ENCODE measurements at places on chromosomes 4 and X.

DNA sequence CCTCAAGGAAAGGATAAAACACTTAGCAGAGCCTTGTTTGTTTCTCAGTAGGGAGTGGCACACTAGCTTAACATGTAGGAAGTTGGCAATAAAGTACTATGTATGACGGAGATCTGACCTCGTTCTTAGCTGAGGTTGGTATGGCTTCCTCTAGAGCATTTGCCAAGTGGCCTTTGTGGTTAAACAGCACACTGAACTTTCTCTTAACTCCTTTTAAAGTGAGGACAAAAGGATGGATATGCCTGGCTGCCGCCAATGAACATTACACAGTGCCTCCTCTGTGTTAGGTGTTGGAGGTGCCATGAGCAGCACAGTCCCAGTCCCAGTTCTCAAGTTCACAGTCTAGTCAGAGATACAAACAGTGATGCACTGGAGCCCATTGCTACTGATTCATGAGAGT lies 54.4 kb downstream of the VGLL1 start:
- DNase-seq = no peak

DNA sequence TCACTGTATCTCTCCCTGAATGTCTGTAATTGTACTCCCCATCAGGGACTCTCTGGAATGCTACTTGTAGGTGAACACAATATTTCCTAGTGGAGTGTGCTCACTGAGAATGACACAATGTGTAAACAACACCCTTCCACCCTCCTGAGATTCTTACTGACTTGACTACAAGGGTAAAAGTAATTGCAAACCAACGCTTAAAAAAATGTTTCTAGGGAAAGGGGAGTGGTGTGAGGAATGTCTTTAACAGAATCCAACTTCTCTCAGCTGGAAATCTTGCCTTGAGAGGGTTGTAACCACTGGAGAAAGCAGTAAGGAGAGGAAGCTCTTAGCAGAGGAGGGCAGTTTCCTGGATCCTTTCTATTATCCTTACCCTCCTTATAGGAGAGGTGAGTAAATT lies 5.1 kb upstream of the RAPGEF2 start:
- DNase-seq = no peak

GRCh38 chr4:104508224-104508623 lies 13.5 kb upstream of the CXXC4 start:
- DNase-seq = no peak

GRCh38 chr4:153538487-153539357 lies 72.6 kb downstream of the TMEM131L start:
- no peak for DNase-seq

DNA sequence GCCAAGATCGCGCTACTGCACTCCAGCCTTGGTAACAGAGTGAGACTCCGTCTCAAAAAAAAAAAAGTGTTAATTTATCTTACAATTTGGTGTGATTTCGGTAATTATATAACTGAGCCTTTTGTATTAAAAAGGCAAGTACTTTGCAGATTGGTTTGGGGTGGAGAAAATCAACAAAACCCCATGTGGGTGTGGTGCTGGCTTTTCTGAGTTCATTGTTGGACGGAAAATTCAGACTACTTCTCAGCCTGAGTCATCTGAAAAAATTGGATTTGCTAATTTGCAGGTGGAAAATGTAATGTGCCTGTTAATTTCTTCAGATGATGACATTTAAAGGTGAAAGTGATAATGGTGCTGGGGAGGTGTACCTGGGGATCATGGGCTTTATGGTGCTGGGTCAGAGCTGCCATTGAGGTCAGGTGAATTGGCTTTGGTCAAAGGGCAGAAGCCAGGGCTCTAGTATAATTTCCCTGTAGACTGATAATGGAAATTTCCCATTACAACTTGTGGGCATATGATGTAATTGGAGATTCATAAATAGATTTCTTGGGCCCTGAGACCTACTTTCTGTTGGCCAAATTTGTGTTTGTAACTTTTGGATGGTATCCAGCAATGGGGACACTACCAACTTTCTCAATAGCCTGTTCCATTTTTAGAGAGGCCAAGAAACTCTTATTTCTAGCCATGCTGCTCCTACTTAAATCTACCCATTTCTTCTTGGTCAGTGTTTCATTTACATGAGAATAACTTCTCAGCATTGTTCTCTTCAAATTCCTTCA lies 74.3 kb upstream of the TEX13D start:
- DNase-seq = no peak

- DNase-seq = no peak
Measured at GRCh38 chr4:147533331-147533730, 52.4 kb downstream of the EDNRA start.

GRCh38 chr4:75254745-75255144 lies 259.5 kb downstream of the RCHY1 start:
- DNase-seq = no peak

DNA sequence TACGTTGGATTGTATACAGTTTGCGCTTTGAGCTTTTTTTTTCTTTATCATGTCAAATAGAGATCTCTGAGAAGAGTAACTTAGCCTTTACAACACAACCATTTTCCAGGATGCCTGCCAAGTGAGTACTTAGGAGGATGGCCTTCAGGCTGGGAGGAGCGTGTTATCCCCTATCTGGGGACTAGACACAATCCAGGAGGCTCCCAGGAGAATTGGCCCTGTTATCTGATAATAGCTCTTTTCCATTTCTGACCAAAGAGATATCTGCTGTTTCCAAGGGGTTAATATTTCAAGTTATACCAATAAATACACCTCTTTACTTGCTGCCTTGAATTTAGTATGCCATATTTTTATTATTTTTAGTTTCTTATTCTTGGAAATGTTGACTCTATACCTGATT lies 169.5 kb upstream of the SMARCAD1 start:
- DNase-seq = no peak

GRCh38 chr4:147590249-147590920 lies 26.8 kb upstream of the TMEM184C start:
- DNase-seq = peak; percentile 4

DNA sequence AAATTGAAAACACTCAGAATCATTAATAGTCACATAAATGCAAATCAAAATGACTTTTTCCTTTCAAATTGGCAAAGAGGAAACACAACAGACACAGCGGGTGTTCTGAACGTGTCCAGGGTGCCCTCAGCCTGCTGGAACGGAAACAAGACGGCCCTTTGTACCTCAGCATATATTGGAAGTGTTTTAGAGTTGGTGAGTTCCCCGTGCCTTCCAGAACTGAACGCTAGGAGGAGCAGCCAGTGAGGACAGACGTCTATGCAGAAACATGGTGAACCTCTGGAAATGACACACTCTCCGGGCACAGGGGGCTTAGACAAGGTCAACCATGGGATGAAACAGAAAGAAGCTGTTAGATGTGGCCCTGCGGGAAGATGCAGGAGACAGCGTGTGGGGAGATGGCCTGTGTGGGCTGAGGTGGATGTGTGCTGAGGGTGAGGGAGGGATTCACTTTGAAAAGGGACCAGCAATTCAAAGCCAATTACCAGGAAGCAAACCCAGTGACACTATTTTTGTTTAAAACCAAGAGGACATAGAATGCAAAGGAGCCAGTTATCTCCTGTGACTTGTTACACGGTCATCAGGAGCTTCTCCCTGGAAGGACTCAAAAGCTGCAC lies 40.4 kb downstream of the RNF212 start:
- no peak for DNase-seq

- DNase-seq = no peak
Measured at GRCh38 chr4:105683038-105683437, 25.5 kb downstream of the INTS12 start.

- no peak for DNase-seq
Measured at GRCh38 chr4:61580721-61581377, 380.7 kb downstream of the ADGRL3 start.

DNA sequence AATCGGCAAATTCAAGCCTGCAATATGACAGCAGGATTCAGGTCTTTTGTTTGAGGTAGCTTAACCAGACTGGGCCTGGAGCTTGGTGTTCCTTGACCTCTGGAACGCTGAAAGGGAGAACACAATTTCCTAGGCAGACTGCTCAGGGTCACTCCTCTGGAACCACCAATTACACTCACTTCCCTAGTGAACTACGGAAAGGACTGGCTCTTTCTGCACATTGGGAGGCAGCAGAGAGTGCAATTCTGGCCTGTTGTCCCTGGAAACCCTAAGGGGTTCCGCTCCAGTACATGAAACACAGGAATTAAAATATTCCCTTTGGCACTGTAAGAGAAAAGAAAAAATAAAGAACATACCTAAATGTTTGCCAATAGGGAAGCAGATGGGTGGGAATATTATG lies 58.6 kb downstream of the GPC3 start:
- no peak for DNase-seq

DNA sequence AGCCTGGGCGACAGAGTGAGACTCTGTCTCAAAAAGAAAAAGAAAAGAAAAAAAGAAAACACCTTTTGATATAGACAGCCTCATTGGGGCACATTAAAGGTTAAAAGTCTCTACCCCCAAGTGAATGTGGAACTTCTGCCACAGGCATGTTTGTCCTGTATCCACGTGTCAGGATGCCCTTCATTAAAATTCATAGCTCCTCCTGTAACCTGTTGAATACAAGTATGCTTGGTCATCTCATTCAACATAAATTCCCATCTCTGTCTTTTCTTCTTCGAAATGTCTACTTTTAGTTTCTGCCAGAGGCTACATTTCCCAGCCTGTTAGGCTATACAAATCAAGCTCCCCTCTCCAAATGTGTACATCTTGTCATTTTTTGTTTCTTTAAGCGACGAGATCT lies 25.8 kb downstream of the P2RY8 start:
- no peak for DNase-seq

GRCh38 chrX:115518113-115518512 lies 42.9 kb upstream of the PLS3 start:
- DNase-seq = no peak

DNA sequence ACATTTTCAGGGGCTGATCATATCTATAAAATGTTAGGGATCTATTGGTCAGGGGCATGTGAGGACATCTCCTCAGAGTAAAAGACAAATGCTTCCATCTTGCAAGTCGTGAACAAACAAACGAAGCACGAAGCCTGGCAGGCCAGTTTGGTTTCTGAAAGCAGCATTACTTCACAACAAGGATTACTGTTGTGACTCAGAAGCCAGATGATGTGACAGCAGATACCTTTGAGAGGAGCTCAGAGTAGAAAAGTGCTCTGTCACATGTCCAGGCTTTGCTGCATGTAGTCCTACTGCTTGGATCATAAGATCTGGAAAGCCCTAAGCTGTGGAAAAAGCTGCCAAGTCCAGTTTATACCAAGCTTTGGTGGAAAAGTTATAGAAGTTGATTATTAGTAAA lies 1827.2 kb downstream of the ARAP2 start:
- no peak for DNase-seq

- no peak for DNase-seq
Measured at GRCh38 chr4:143289370-143289769, 47.3 kb upstream of the GAB1 start.

DNA sequence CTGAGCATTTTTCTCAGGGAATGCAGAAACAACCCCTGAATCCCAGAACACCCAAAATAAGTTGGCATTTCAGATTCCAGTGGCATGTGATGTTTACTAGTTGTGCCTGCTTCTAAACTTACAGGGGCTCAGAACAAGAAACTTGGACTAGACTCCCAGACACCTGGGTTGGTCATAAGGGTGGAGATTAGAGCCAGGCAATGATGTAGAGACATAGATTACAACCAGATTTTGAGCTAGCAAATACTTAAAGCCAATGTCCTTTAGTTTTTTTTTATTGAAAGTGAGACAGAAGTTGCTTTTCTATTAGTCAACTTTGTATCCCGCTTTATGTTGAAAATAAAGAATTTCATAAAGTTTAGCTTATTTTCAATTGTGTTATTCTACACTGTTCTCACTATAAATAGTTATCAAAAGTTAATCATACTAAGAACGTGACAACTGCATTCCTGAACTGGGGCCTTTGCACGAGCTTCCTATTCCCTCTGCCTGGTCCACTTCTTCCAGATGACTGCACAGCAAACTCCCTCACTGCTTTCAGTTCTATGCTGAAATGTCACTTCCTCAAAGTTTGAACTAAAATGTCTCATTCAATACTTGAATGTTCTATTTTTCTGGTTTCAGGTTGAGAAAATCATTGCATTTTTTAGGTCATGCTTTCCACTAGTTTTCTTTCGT lies 224.7 kb upstream of the PPP1R2C start:
- DNase-seq = no peak

DNA sequence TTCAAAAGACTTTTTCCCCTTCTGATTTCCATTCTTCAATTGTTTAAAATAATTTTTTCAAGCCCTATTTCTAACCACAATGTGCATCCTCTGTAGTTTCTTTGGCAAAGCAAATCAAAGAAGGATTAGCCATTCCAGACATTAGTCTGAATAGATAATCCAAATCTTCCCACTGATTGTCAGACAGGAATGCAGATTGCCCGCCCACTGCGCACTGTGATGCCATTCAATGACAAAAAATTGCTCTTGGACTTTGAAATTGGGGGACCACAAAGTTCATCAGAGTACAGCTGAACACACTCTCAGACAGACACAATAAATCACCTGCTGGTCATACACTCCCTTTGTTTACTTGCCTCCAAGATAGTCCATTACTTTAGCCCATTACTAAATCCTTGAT lies 216.5 kb upstream of the DKK2 start:
- DNase-seq = no peak

GRCh38 chr4:180688480-180688879 lies 1554.7 kb upstream of the TENM3 start:
- DNase-seq = no peak

GRCh38 chr4:94782707-94783106 lies 25.0 kb downstream of the BMPR1B start:
- DNase-seq = no peak

- DNase-seq = no peak
Measured at GRCh38 chrX:27307546-27307945, 155.6 kb downstream of the PPP4R3C start.

GRCh38 chr4:1711571-1712215 lies 426 bp downstream of the SLBP start:
- no peak for DNase-seq

- no peak for DNase-seq
Measured at GRCh38 chr4:54902976-54903375, 222.4 kb downstream of the KDR start.

GRCh38 chr4:26161030-26161824 lies 159.6 kb upstream of the RBPJ start:
- no peak for DNase-seq

DNA sequence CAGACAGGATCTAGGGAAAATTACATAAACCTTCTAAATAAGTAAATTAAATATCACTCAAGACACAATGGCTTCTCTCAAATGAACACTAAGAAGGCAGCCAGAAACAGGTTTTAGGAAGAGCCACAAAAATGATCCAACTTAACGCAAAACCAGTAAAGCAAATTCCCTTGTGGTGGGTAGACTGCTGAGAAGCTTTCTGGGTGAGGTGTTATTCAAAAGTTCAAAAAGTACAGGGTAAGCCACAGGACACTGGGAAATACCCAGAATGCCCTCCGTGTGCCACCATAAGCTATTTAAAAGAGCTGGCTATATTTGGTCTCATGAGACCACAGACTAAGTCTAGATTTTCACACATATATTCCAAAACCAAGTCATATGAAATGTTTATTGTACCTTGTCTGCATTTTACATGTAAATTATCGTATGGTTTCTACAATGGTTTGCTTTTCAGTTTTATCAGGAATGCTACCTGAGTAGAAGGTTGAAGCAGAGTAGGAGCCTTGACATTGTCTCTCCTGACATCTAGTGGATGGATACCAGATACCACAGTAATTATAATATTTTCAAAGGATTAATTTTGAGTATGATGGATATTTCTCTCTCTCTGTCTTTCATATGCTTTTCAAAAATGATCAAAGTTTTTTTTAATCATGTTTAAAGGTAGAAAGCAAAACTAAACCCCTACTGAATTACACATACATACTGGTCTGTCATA lies 109.3 kb upstream of the KLHL13 start:
- no peak for DNase-seq
